Brain (organoid and tissue), 16 donors: ENCODE measurements at places on chromosomes 3 and 15.

DNA sequence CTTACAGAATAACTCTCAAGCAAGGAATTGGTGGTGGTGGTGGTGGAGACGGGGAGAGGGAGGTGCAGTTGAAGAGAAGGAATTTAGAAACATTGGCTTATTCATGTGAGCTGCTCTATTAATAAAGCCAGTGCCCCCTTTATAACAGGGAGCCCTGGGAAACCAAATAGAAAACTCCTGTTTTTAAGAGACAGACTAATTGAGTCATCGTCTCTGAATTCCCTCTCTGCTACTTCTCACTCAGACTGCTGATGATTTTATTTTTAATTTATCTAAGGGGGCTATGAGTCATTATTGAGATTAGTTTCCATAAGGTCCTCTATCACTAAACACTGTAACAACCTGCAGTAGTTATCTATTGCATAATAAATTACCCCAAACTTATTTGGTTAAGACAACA is 145.9 kb upstream of the GALNT15 start:
- no peak for DNase-seq

DNA sequence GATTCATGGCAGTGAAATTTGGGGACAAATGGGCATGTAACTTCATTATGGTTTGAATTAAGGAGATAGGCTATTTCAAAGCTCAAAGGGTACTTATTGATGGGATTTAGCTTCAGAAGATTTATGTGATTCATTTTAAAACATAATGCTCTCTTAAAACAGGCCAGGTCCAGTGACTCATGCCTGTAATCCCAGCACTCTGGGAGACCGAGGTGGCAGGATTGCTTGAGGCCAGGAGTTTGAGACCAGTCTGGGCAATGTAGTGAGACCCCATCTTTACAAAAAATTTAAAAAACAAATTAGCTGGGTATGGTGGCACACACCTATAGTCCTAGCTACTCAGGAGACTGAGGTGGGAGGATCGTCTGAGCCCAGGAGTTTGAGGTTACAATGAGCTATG is 11.5 kb downstream of the THAP10 start:
- no peak for DNase-seq

- DNase-seq, result no peak
Observed at GRCh38 chr15:90560229-90560776, 30.6 kb downstream of the CRTC3 start.

- no peak for DNase-seq
Observed at GRCh38 chr3:177924261-177924660, 612.0 kb upstream of the KCNMB2 start.

GRCh38 chr15:42165106-42165505 is 8.7 kb upstream of the PLA2G4F start:
- no peak for DNase-seq

DNA sequence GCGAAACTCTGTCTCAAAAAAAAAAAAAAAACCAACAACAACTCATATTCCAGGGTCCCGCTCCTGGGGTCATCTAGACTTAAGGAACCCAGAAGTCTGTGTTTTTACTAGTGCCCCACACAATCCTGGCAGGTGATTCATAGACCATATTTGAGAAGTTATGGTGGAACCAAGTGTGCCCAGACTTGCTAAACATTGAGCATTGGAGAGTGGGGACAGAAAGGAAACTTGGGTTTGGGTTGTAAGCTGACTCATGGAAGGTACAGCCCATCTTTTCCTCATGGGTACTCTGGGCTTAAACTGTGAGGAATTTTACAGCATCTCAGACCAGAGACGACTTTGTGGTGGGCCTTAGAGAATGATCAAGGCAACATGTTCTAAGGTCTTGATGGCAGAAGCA is 18.3 kb upstream of the IGF2BP2 start:
- no peak for DNase-seq
